ENCODE measurements at places on chromosomes 7 and 10. TPM values are rescaled to one million over a fixed set of nuclear protein-coding genes. Genes with fewer than 3 reads are reported as not detected.

DNA sequence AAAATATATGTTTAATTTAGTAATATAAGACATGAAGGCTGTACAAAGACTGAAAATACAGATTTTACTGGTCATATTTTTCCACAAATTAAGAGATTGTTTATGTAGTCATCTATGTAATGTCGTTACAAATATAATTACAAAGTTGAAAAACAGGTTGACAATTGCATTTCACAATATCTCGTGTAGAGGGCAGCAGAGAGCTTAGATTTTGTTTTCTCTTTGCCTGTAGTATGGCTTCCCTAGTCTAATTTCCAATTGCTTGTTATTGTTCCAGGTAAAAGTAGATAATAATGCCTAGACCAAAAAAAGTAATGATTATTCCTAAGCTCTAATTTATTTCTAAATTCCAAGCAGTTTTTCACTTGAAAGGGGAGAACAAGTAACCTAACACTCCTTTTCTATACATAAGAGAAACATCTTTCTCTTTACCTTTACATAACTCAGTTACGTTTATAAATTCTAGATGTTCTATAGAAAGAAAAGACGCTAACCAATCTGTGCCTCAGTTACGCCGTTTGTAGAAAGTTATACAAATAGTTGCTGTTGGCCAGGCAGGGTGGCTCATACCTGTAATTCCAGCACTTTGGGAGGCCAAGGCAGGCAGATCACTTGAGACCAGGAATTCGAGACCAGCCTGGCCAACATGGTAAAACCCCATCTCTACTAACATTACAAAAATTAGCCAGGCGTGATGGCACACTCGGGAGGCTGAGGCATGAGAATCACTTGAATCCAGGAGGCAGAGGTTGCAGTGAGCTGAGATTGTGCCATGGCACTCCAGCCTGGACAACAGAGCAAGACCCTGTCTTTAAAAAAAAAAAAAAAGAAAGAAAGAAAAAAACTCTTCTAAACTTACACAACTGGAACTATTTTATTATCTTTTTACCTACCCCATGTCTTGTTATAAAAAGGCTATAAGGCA lies 30.0 kb downstream of the NET1 start:
- no peak overlapping the region for H3K4me3 ChIP-seq
- no peaks in the 10 kb centered on the region for H3K27me3 ChIP-seq
- H3K4me1 ChIP-seq = peaks cover 8% of the 10 kb centered on the region
- no peaks in the 10 kb centered on the region for H3K36me3 ChIP-seq
- DNase-seq = no peak

DNA sequence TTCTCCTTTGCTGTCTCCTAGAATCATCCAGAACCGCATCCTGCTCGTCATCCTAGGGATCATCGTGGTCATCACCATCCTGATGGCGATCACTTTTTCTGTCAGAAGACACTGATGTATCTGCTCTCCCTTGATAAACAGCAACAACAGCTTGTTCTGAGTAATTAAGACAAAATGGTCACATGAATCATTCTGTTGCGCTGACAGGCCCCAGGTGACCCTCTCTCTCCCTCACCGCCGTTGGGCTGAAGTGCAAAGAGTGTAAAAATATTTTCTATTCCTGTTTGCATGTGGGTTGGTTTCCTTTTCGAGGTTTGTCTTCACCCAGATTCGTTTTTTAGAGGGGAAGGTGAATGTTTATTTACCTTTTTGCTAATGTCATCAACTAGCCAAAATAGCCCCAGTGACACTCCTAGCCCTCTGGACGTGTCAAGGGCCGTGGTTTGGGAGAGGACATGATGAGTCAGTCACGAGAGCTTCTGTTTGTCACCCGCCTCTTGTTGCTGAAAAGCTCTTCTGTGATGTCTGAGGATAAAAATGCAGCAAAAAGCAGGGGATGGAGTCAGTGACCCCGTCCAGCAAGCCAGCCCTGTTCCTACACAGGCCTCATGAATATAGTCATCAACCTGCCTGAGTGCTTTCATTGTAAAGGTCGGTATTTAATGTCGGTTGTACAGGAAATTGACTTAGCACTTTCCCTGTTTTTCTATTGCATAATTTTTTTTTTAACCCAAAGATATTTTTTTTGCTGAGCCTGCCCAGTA lies 134.6 kb upstream of the TCF7L2 start:
- no peak overlapping the region for H3K4me3 ChIP-seq
- no peak for DNase-seq
- no peaks in the 10 kb centered on the region for H3K36me3 ChIP-seq
- H3K27me3 ChIP-seq = no peaks in the 10 kb centered on the region
- H3K4me1 ChIP-seq = peaks cover 23% of the 10 kb centered on the region

- no peak for DNase-seq
- no peak overlapping the region for H3K27ac ChIP-seq
Observed at GRCh38 chr7:20284003-20284770, 46.5 kb upstream of the ITGB8 start.

DNA sequence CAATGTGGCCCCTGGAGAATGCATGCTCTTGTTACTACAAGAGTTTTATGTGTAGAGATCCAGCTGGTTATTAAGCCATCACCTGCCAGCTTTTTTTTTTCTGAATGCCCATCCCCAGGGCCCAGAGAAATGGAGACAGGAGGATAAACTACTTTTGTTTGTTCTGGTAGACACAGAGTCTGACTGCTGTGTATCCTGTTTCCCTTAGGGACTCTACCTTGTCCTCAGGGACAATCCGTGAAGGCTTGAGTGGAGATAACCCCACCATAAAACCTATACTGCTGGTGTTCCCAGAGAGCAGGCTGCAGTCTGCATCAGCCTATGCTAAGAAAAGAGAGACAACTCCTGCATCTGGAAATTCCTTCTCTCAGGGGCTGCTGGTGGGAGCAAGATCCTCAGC lies at the start of gene OR2A5:
OR2A5 (plus strand) TSS at position 301 of the 400 bp plus-strand sequence. CDS start 1,454 bp downstream, outside the sequence.
- DNase-seq = no peak
- H3K4me1 ChIP-seq = no peaks in the 10 kb centered on the region
- H3K27ac ChIP-seq = no peak within 1 kb of the TSS
- no peaks in the 10 kb centered on the region for H3K27me3 ChIP-seq
- no peak within 1 kb of the TSS for H3K4me3 ChIP-seq

DNA sequence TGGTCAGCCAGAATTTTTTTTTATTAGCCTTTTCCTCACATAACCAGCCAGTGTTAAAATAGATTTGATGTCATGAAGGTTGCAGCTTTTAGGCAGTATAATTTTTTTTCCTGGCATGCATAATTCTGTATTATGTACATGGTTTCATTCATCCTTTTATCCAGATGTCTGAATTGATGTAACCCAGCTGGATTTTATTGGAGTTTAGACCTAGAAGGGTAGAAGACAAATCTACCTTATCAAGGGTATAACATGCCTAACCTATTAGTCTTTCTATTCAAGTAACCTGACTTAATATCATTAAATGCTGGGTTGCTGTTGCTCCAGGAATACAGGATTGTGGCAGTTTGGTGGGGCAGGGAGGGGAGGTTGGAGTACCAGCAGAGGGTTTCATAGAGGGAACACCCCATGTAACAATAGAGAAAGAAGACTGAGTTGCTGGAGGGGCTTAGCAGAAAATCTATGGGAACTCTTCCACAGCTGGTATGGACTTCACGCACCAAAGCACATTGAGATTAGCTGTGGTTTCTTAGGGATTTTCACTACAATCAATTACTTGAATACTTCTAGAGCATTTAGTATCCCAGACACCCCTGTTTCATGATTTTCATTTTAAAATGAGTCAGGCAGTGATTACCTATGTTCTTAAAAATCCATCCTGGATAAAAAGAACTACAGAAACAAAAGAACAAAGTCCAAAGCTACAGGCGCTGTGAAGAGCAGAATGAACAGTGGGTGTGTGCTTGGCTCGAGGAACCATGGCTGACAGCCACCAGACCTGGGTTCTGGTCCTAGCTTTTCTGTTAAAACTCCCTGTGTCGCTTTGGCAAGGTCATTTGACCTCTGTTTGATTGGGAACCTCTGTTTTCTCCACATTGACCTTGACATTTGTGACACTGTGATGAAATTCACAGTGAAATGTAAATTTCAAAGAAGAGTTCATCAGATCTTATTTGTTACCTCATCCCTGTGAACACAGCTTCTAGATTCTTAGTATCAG lies 93.5 kb downstream of the CREM start:
- no peak overlapping the region for H3K4me3 ChIP-seq
- DNase-seq = no peak
- no peaks in the 10 kb centered on the region for H3K4me1 ChIP-seq
- H3K27me3 ChIP-seq = no peaks in the 10 kb centered on the region
- H3K36me3 ChIP-seq = no peaks in the 10 kb centered on the region

DNA sequence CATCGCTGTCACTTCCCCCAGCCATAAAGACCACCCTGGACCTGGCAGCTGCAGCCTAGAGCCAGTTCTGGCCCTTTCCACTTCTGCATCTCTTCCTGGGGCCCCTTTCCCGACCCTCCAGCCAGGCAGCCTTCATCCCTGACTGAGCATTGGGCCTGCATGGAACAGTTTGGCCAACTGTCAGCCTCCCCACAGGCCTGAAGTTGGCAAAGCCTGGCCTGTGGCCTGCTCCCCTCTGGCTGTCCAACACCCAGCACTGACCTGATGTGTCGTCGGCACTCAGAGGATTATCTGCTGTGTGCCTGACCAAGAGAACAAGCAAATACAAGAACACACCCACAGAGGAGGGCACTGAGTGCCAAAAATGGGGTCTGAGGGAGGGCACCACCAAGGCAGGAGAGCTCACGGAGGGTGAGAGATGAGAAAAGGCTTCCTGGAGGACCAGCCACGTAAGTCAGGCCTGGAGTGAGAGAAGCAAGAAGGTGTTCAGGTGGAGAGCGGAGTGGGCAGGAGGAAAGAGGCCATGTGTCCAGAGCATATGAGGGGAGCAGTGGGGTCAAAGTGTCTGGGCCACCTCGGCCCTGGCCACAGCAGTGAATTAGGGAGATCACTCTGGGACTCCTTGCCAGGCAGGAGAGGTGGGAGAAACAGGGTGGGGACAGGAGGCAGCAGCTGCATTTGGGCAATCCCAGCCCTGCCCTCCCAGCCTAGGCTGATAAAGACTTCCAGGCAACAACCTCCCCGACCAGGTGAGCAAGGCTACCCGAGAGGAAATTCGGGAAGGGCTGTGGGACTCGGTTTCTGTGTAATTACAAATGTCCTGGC lies 4.5 kb downstream of the GPRIN2 start:
- H3K27ac ChIP-seq = no peak overlapping the region
- peaks cover 10% of the 10 kb centered on the region for H3K4me1 ChIP-seq
- no peak overlapping the region for H3K4me3 ChIP-seq
- no peak for DNase-seq
- H3K27me3 ChIP-seq = no peaks in the 10 kb centered on the region

The PDZD7 gene
- total RNA-seq = 1.8 TPM

The CAV1 gene
- 496 TPM for total RNA-seq

All from Panc1 (cell line).